ENCODE measurements at places on chromosomes 11 and 22. TPM values are rescaled to one million over a fixed set of nuclear protein-coding genes. Genes with fewer than 3 reads are reported as not detected.

The FGF19 gene
- not detected for total RNA-seq

DNA sequence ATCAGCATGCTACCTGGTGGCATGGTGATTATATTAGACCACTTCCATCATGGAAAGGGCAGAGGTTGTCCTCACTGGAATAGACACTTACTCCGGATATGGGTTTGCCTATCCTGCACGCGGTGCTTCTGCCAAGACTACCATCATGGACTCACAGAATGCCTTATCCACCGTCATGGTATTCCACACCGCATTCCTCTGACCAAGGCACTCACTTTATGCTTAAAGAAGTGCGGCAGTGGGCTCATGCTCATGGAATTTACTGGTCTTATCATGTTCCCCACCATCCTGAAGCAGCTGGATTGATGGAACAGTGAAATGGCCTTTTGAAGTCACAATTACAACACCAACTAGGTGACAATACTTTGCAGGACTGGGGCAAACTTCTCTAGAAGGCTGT lies 109.2 kb upstream of the DRD2 start:
- no peak overlapping the region for H3K27ac ChIP-seq
- DNase-seq: no peak
- no peaks in the 10 kb centered on the region for H3K27me3 ChIP-seq
- H3K4me1 ChIP-seq: no peaks in the 10 kb centered on the region
- no peak overlapping the region for H3K4me3 ChIP-seq

GRCh38 chr11:116702772-116703385 lies 69.9 kb downstream of the BUD13 start:
- no peaks in the 10 kb centered on the region for H3K36me3 ChIP-seq
- H3K4me1 ChIP-seq: no peaks in the 10 kb centered on the region
- no peaks in the 10 kb centered on the region for H3K27me3 ChIP-seq
- no peak overlapping the region for H3K27ac ChIP-seq
- no peak overlapping the region for H3K4me3 ChIP-seq

GRCh38 chr11:42465623-42466022 lies 846.2 kb upstream of the API5 start:
- no peak for DNase-seq
- no peaks in the 10 kb centered on the region for H3K36me3 ChIP-seq
- H3K27ac ChIP-seq: no peak overlapping the region
- no peaks in the 10 kb centered on the region for H3K27me3 ChIP-seq
- no peak overlapping the region for H3K4me3 ChIP-seq

The TMPRSS13 gene
- total RNA-seq: 0.28 TPM

DNA sequence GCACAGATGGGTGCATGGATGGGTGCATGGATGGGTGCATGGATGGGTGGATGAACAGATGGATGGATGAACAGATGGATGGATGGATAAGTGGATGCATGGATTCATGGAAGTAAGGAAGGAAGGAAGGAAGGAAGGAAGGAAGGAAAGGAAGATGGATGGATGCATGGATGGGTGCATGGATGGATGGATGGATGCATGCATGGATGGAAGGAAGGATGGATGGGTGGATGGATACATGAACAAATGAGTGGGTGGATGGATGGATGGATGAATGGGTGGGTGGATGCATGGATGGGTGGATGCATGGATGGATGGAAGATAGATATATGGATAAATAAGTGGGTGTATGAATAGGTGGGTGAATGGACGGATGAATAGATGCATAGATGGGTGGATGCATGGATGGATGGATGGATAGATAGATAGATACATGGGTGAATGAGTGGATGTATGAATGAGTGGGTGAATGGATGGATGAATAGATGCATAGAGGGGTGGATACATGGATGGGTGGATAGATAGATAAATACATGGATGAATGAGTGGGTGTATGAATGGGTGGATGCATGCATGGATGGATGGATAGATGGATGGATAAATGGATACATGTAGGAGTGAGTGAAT lies 32.5 kb downstream of the IGF2 start:
- H3K4me1 ChIP-seq: peaks cover 11% of the 10 kb centered on the region
- no peaks in the 10 kb centered on the region for H3K27me3 ChIP-seq

DNA sequence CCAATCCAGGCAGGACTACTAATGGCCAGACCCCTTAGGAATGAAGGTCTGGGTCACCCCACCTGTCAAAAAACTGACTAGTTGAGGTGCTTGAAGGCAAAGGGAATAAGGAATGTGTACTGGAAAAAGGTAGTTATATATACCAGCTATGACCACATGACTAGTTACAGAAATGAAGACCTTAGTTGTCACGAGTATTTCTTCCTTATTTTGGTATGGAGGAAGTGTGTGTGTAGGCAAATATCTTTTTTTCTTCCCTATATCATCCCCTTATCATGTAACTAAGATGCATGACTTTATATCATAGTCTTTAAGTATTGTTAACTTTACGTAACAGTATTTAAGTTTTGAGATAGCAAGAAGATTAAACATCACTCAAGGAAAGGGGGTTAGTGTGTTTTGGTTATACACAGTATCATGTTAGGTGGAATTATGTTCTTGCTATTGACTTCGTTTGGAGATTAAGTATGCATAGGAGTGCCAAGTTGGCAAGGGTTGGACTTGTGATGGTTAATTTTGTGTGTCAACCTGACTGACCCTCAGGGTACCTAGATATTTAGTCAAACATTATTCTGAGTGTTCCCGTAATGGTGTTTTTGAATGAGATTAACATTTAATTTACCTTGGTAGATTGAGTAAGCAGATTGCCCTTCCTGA lies 38.2 kb upstream of the NARS2 start:
- no peak overlapping the region for H3K27ac ChIP-seq
- no peaks in the 10 kb centered on the region for H3K36me3 ChIP-seq
- H3K27me3 ChIP-seq: no peaks in the 10 kb centered on the region
- H3K4me1 ChIP-seq: no peaks in the 10 kb centered on the region
- H3K4me3 ChIP-seq: no peak overlapping the region
